ENCODE measurements at places on chromosomes 2 and 18. TPM values are rescaled to one million over a fixed set of nuclear protein-coding genes. Genes with fewer than 3 reads are reported as not detected.

Gene IL1F10
- total RNA-seq: not detected

Gene SLC5A7
- total RNA-seq: 2.5 TPM

Gene NCKAP1
- total RNA-seq: 163 TPM

Gene ETAA1
- 17.2 TPM for total RNA-seq

Gene CKAP2L
- total RNA-seq: 3.2 TPM

Gene FEV
- not detected for total RNA-seq

Gene SPC25
- total RNA-seq: 5.4 TPM

Gene IL1RN
- total RNA-seq: not detected

Gene GPBAR1
- 0.25 TPM for total RNA-seq

Gene ZBTB7C
- 2.0 TPM for total RNA-seq

Gene ZSWIM2
- total RNA-seq: 0.49 TPM

Gene SCYGR7
- not detected for total RNA-seq

Gene OSR1
- 1.7 TPM for total RNA-seq

Gene CROCC2
- not detected for total RNA-seq

Gene SLC30A3
- 1.2 TPM for total RNA-seq

Gene HJURP
- 1.5 TPM for total RNA-seq

Gene MGAT4A
- total RNA-seq: 24.8 TPM

Gene GPR55
- not detected for total RNA-seq

Gene WBP1
- 18.4 TPM for total RNA-seq

Gene ANO7
- total RNA-seq: 0.25 TPM

Gene CCDC74B
- 4.7 TPM for total RNA-seq

Gene AGXT
- total RNA-seq: not detected

Gene GATA6
- 0.25 TPM for total RNA-seq

Gene ANKRD62
- total RNA-seq: not detected

Gene PTPN18
- 16.2 TPM for total RNA-seq

Gene MARCO
- 0.25 TPM for total RNA-seq

Gene CRYGC
- not detected for total RNA-seq

Gene PRSS56
- total RNA-seq: under 0.01 TPM

Gene CDCA7
- 14.3 TPM for total RNA-seq

Gene AQP12A
- not detected for total RNA-seq

Gene ZSCAN30
- total RNA-seq: 15.5 TPM

Gene C2orf66
- 0.25 TPM for total RNA-seq

Gene OSBPL1A
- 45.0 TPM for total RNA-seq

Gene EML6
- 3.4 TPM for total RNA-seq

Gene SERPINB11
- not detected for total RNA-seq

Gene PAX8
- total RNA-seq: not detected

Gene SCTR
- 0.49 TPM for total RNA-seq

Gene ELMOD3
- total RNA-seq: 19.7 TPM

Gene LYG1
- total RNA-seq: 0.74 TPM

Gene POTEC
- not detected for total RNA-seq

Gene MC2R
- total RNA-seq: not detected

Gene TUBB8B
- not detected for total RNA-seq

Gene NRP2
- total RNA-seq: 22.6 TPM

Gene LRP2
- total RNA-seq: 0.49 TPM

Measured in temporal lobe (tissue), 4 donors.